ENCODE measurements at places on chromosomes 6 and 20.

DNA sequence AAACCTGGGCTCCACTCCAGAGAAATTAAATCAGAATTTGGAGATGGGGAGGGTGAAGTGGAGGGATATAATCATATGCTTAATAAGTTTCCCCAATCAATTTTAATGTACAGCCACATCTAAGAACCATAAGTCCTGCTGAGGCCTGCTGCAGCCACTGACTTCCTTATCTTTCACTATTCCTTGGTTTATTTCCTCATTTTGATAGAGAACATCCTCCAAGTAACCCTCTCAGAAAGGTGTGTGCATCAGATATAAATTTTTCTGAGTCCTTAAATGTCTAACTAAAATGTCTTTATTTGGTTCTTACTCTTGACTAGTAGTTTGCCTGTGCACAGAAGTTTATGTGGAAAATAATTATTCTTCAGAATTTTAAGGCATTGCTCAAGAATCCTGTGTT is 23.7 kb upstream of the SIRT5 start:
- no peak for DNase-seq

DNA sequence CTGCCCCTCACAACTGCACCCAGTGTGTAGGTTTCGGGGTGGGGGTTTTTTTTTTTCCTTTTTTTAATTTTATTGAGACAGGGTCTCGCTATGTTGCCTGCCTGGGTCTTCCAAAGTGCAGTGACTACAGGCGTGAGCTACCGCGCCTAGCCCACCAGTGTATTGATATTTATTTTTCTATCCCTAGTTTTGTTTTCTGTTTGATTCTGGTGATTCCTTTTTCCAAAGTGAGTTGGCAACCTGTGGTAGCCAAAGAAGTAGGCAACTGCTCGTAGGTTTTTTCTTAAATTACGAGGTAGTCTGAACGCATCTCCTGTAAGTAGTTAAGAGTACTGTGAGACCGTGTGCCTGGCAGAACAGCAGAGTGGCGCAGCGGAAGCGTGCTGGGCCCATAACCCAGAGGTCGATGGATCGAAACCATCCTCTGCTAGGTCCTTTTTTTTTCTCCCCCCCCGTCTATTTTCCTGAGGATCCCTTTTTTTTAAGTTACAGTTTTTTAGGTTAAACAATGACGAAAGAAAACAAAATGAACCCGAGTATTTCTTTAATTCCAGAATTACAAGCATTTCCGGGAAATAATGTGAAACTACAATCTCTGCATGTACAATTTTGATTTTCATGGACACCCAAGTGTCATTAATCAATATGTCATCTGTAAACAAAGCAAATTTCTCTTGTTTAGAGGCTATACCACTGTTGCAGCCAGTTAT is 78.7 kb upstream of the BTN3A2 start:
- peak; percentile 68 for DNase-seq

- no peak for DNase-seq
Measured at GRCh38 chr20:2794202-2794748, 6.2 kb downstream of the CPXM1 start.

DNA sequence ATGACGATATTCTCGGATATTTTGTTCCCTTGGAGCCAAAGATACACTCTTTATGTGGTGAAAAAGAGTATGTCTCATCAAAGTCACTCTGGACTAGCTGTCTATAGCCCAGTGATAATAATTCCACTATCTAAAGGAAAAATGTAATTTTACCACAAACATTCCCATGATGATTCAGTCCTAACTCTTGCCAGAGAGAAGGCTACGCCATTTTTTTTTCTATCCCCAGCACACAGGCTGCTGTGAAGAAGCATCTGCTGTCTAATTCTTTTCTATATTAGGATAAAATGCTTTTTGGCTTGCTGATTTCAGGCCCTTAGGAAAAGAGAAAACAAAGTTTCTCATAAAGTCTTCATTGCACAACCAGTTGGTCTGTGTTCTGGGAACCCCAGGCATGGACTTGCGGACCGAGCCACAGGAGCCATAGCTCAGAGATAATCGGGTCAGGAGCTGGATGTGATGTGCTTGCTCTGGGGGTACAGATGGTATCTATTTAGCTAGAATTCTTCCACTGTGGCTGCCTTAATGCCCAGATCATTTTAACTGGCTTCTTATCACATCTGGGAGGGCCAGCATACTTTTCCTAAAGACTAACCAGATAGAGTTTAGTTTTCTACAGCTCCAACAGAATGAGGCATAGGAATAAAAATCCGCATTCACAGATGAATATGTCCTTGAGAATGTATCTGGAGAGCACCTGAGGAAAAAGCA is 683.7 kb upstream of the ID4 start:
- DNase-seq, result no peak

- DNase-seq, result no peak
Measured at GRCh38 chr6:147141711-147142308, 62.4 kb upstream of the STXBP5 start.

DNA sequence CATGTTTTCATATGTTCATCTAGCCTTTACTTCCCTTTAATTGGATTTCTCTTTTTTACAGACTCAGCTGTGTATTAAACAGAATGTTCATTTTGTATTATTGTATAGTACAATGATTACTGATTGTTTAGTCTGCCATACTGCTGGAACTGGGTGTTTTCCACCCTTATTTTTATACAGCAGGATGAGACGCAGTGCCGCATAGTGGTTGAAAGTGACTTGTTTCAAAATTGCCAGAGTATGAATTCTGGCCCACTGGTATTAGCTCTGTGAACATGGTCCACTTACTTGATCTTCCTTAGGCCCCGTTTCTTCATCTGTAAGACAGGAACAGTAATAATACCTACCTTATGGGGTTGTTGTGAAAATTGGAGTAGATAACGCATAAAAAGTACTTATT is 22.1 kb downstream of the AFDN start:
- no peak for DNase-seq

DNA sequence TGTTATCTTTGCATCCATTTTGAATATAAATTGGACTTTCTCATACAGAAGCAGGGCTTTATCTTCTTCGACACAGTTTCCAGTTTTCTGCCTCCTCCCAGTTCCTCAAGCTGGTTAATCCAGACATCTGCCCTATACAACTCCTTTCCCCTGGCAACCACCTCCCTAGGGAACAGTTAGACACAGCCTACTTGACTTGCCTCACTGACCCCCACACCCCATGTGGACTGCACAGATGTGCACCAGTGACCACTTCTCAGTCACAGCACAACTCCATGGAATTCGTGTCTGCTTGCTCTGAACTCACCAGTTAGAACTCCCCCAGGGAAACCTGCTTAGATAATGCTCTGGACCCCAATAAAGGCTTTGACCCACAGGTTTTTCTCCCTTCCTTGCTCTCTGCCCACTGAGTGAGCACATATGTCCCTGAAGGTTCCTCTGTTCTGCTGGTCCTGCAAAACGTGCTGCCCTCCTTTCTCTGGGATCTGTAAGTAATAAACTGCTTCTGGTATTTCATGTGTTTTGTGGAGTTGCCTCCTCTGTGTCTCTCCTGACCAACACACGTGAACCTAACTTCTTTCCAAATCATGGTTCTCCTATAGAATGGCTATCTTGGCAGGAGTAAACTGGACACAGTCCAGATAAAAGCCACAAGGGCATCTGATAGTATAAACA is 351.2 kb downstream of the CD83 start:
- no peak for DNase-seq

- DNase-seq, result peak; percentile 41
Measured at GRCh38 chr6:111210194-111210728, 123.0 kb downstream of the SLC16A10 start.

DNA sequence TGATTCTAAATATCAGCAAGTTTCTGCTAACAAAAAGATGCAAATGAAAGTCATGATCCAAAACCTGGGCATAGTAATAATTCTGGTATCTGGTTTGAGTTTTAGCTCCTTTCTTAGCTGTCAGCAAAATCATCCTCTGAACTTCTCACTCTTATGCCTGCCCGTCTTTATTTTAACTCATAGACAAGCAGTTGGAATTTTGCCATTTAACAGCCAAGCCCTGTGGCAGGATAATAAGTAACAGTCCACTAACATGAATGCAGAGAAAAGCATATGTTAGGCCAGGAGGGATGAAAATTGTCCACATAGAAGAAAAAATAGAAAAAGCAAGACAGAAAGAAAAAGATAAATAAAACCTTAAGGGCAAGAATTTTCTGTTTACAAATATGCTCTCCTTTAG is 170.0 kb upstream of the LAMA2 start:
- no peak for DNase-seq

DNA sequence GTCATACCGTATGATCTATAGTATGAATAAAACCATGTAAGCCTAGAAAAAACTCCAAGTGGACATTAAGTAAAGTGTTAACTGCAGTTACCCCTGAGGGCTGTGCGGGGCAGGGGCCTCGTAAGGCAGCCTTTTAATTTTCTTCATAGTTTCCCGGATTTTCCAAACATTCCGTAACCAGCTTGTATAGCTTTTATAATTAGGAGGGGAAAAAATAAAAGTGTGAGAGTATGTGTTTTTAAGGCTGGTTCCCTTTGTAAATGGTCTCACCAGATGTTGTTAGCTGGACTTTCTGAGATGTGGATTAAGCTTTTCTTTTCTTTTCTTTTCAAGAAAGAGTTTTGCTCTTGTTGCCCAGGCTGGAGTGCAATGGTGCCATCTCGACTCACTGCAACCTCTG is 7.0 kb downstream of the KIAA1755 start:
- no peak for DNase-seq

GRCh38 chr20:13046409-13046808 is 37.6 kb downstream of the SPTLC3 start:
- no peak for DNase-seq

GRCh38 chr6:49151461-49151860 is 311.6 kb downstream of the MMUT start:
- DNase-seq, result no peak

- DNase-seq, result no peak
Measured at GRCh38 chr20:47230811-47231256, 125.7 kb downstream of the ZMYND8 start.

- DNase-seq, result no peak
Measured at GRCh38 chr6:133097208-133097607, 143.9 kb upstream of the EYA4 start.

DNA sequence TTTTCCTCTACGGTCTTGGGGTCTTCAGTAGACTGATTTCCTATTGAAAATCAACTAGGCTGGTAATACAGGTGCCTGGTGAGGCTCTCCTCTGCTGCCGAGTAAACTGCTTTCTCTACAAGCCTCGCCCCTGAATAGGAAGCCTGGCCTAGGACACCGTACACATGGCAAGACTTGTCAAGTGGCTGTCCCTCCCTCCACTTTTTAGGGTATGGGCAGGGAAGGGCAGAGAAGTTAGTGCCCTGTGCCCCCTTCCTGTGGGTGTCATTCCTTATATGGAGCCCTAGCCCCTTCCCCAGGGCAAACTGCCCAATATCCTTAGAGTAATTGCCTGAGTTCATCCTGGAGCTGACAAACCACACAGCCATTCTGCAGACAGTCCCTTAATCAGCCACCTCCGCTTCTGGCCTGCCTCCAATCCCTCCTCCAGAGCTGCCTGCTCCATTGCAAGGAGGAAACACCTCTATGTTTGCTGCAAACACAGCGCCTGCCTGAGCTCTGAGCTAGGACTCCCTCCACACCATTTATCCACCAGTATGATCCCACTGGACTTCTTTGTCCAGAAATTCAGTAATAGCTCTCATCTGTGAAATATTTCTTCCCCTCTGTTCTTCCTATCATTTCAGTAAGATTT is 93.1 kb downstream of the CHD6 start:
- DNase-seq, result no peak

- DNase-seq, result no peak
Measured at GRCh38 chr20:24651171-24651975, 181.9 kb downstream of the SYNDIG1 start.

GRCh38 chr6:83381949-83382348 is 48.9 kb downstream of the ME1 start:
- no peak for DNase-seq

DNA sequence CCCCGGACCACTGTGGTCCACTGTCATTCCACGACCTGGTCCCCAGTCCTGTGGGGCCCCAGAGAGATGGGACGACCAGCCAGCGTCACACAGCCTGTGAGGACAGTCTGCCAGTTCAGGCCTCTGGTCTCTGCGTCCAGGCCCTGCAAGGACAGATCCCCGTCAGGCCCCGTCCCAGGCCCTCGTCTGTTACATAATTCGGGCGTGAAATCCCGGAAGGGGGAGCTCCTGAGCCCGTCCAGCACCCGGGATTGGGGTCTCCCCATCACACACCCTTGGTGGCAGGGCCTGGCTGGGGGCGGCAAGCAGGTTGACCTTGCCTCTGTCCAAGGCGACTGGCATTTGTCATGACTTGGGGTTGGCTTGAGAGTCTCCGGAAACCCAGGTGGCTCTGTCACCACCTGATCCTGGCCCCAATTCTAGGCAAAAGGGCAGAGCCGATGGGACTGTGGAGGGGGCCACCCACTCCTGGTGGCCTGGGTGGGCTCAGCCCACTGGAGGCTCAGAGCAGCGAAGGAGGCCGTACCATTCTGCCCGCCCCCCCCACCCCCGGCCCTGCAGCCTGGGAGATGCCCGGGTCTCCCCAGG is 73.8 kb upstream of the GATA5 start:
- no peak for DNase-seq

DNA sequence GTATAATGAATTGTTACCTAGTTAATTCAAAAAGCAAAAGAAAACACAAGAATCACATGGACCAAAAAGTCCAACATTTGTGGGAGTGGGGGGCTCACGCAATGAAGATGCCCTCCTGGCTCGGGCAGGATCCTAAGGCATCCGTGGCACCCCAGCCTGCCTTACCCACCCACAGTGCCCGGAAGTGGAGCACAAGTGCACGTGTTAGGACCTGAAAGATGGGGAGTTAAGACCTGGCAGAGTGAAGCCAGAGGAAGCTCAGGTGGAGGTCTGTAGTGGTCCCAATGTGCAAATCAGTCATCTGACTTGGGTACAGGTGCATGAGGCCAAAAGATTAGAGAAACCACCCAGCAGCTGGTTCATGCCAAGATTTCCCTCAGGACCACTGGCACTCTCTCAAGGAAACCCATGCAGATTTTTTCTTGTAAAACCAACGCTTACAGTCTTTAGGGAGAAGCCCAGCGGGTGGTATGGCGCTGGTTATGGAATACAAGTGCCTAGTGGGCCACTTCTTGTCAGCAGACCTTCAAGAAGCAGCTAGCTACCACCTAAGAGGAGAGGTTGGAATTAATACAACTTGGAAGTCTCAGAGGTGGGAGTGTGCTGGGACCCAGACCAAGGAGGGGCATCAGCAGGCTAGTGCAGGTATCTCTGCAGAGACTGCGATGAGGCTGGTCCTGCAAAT is 42.1 kb downstream of the BFSP1 start:
- DNase-seq, result no peak
